ENCODE measurements at places on chromosomes 7 and 10.

GRCh38 chr7:45919231-45919784 is 1.8 kb downstream of the IGFBP3 start:
- DNase-seq, result no peak

- DNase-seq, result no peak
Observed at GRCh38 chr7:911791-912480, 35.6 kb downstream of the GET4 start.

- no peak for DNase-seq
Observed at GRCh38 chr10:85615556-85615955, 751.0 kb downstream of the GRID1 start.

- no peak for DNase-seq
Observed at GRCh38 chr10:21702633-21703111, 168.6 kb downstream of the MLLT10 start.

GRCh38 chr7:114084472-114085312 is 165.9 kb upstream of the PPP1R3A start:
- no peak for DNase-seq

All from AG04450 (cell line).